Left lung (tissue), 14 donors: ENCODE measurements at places on chromosomes 16 and 17.
A peak's percentile ranks its signal among the peaks of the same experiment; 100 is the strongest.

DNA sequence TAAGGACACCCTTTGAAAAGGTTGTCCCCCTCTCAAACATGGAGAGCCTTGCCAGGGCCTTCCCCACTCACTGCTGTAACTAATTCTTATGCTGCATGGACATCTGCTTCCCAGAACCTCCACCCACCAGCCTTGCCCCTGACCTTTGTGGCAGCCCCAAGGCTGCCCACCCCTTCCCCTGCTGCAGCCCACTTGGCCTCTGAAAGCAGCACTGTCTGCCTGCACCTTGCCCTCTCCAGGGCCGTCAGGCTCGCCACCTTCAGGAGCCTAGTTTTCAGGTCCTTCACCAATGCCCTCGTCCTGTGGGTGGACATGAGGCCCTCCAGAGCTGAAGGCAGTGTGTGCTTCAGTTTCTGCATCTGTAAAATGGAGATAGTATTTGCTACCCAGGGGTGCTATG is 2.7 kb upstream of the CORO1A start:
- no peaks in the 10 kb centered on the region for H3K36me3 ChIP-seq
- peaks cover 39% of the 10 kb centered on the region for H3K4me1 ChIP-seq
- H3K4me3 ChIP-seq = no peak overlapping the region
- no peak for DNase-seq
- H3K27me3 ChIP-seq = no peaks in the 10 kb centered on the region
- no peak overlapping the region for H3K27ac ChIP-seq

DNA sequence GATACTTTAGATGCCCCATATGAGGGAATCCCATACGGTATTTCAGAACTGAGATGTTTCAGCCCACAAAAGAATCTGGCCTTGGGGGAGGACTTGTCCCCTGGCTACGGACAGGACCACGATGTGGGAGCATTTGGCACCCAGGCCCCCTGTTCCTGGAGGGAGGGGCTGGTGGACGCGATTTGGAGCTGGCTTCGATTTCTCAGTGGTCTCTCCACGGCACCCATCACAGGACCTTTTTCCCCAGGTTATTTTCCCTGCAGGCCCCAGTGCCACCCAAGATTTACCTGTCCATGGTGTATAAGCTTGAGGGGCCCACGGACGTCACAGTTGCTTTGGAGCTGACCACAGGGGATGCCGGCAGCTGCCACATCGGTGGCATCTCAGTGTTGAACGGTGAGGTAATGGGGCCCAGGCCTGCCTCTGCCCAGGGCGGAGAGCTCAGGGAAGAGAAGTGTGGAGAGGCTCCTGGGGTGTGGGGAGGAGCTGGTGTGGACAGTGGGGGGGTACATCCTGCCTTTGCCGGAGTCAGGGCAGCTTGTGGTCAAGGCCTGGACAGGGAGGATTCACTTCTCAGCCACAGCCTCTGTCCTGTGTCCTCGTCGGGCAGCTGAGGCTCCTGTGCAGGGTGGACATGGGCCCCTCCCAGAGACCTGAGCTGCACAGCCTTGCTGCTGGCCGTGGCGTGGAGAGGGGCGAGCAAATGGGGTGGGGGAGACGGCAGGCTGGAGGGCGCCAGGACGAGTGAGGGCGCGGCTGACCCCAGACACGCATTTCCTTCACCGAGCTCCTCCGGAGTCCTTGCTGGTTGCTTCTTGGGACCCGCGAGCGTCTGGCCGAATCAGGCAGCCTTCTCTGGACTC is 9.9 kb downstream of the ENGASE start:
- H3K27ac ChIP-seq = no peak overlapping the region
- H3K4me3 ChIP-seq = no peak overlapping the region
- no peak for DNase-seq
- H3K36me3 ChIP-seq = no peaks in the 10 kb centered on the region

DNA sequence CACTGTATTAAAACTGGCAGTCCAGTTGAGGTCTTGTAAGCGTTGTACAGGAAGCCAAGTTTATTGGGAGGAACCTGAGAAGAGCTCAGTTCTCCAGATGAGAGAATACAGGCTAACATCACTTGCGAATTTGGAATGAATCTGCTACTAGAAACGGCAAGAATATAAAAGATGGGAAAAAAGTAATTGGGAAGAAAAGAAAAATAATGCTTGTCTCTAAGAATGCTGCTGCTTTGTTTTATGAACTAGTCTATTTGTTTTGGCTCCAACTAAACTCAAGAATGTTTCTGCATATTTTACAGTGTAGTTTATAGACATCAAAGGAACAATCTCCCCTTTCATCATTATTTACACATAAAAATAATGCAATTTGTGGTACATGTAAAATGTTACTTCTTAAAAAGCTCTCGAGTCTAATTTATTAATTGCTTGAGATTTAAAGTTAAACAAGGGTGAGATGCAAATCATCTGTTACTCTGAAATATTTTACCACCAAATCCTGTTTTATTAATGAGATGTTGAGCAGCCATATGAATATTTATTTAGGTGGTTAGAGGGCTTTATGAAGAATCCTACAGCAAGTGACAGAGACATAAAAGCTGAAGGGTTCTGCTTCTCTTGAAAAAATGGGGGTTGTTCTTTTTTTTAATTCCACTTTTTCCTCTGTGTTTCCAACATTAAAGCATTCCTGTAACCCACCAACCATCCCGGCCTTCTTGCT is 162.1 kb upstream of the AXIN2 start:
- H3K36me3 ChIP-seq = no peaks in the 10 kb centered on the region
- no peak overlapping the region for H3K27ac ChIP-seq
- no peak overlapping the region for H3K4me3 ChIP-seq
- no peaks in the 10 kb centered on the region for H3K27me3 ChIP-seq
- no peaks in the 10 kb centered on the region for H3K4me1 ChIP-seq

DNA sequence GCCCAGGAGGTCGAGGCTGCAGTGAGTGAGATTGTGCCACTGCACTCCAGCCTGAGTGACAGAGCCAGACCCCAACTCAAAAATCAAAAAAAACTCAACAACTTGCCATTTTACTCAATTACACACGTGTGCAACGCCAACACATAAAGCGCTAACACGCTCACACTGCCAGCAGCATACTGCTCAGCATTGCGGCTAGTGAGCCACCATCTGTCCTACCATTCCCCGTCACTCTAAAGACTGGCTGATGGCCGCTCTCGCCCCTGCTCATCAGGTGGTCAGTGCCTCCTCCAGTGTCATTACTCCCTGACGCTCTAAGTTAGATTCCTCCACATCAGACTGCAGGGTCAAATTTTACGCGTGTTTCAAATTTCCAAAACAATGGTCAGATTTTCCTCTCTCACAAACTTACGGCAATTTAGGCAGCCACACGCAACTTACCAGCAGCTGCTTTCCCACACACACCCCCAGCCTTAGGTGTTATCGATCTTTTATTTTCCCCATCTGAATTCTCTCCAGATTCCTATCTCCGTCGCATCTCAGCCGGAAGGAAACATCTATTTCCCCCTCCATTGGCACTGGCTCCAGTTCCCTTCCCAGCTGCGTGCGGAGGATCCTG is 240.8 kb downstream of the C16orf95 start:
- H3K27ac ChIP-seq = no peak overlapping the region
- peaks cover 12% of the 10 kb centered on the region for H3K27me3 ChIP-seq
- no peak overlapping the region for H3K4me3 ChIP-seq

DNA sequence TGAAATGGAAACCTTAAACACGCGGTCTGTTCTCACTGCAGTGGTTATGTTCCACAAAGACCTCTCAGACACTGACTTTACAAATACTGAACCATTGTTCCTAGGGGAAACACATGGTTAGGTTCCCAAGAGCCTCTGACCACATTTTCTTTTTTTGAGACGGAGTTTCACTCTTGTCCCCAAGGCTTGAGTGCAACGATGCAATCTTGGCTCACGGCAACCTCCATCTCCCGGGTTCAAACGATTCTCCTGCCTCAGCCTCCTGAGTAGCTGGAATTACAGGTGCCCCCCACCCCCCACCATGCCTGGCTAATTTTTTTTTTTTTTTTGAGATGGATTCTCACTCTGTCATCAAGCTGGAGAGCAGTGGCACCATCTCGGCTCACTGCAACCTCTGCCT is 179.7 kb downstream of the RBFOX3 start:
- H3K4me1 ChIP-seq = no peaks in the 10 kb centered on the region
- H3K27ac ChIP-seq = no peak overlapping the region
- H3K27me3 ChIP-seq = no peaks in the 10 kb centered on the region
- no peaks in the 10 kb centered on the region for H3K36me3 ChIP-seq

- peak overlapping the region; percentile 33 for H3K27ac ChIP-seq
- no peaks in the 10 kb centered on the region for H3K27me3 ChIP-seq
- H3K36me3 ChIP-seq = peaks cover 4% of the 10 kb centered on the region
- no peak overlapping the region for H3K4me3 ChIP-seq
Measured at GRCh38 chr16:75099738-75100602, 16.6 kb downstream of the LDHD start.

GRCh38 chr17:32520104-32520701 is 33.4 kb downstream of the CDK5R1 start:
- H3K27ac ChIP-seq = peak overlapping the region; percentile 44
- DNase-seq = no peak
- peak overlapping the region; percentile 42 for H3K4me3 ChIP-seq
- no peaks in the 10 kb centered on the region for H3K36me3 ChIP-seq
- H3K27me3 ChIP-seq = peaks cover 36% of the 10 kb centered on the region

GRCh38 chr17:17849147-17849820 is 12.5 kb upstream of the SREBF1 start:
- peak overlapping the region; percentile 83 for H3K27ac ChIP-seq
- no peaks in the 10 kb centered on the region for H3K27me3 ChIP-seq
- no peak for DNase-seq
- no peak overlapping the region for H3K4me3 ChIP-seq
- H3K36me3 ChIP-seq = peaks cover 13% of the 10 kb centered on the region
- peaks cover 46% of the 10 kb centered on the region for H3K4me1 ChIP-seq

GRCh38 chr17:15384142-15384787 is 42.9 kb upstream of the TEKT3 start:
- H3K4me3 ChIP-seq = no peak overlapping the region
- H3K27ac ChIP-seq = peak overlapping the region; percentile 4
- H3K36me3 ChIP-seq = no peaks in the 10 kb centered on the region
- H3K27me3 ChIP-seq = no peaks in the 10 kb centered on the region
- H3K4me1 ChIP-seq = no peaks in the 10 kb centered on the region
- no peak for DNase-seq

DNA sequence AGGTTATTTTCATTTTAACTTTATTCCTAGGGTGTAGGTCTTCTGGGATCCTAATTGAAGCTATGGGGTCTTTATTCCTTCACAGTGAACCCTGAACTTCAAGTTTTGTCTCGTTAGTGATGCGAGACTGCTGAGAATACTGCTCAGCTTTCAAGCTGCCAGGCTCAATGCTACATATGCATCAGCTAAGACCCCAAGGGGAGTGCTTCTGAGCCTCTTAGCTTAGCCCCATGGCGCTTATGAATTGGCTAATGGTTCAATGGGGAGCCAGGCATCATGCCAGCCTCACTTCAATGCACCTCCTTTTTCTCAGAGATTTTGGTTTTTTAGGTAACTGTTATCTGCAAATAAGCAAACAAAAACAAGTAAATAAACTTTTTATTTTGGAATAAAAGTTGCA is 94.1 kb upstream of the SIAH1 start:
- H3K4me3 ChIP-seq = no peak overlapping the region
- H3K36me3 ChIP-seq = no peaks in the 10 kb centered on the region
- H3K4me1 ChIP-seq = no peaks in the 10 kb centered on the region
- H3K27ac ChIP-seq = no peak overlapping the region

DNA sequence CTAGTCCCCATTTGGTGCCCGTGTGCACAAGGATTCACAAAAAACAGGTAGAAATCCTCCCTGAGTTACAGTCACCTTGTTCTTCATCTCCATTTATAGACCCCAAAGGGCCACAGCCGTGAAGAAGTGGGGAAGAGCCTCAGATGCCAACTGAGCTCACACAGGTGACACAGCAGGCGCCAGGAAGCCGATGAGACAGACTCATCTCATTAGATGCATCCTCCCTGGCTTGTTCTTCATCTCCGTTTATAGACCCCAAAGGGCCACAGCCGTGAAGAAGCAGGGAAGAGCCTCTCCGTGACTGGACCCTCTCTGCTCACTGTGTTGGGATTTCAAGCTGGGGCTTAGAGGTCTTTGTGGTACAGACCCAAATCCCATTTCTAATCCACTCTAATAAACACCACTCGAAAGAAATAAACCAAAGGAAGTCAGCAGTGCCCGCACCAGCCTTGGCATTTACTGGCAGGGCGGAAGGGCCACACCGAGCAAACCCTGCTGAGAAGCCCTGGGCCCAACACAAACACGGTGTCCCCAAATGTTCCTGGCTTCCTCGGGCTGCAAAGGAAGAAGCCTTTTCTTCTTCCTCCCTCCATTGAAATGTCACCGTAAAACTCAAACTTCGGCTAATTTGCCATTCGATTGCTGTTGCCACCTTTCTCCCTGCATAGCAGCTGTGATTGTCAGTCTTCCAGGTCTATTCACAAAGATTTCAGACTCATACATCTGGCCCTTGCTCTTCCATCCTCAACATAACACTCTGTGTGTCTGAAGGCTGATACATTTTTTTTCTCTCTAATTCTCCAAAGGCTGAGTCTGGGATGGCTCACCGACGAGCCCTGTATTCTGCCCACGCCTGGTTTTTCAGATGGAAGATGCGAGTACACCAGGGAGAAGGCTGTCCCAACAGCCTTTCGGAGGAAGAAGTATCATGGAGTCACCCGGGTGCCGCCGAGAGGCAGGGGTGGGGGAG is 44.9 kb upstream of the DOC2B start:
- H3K27me3 ChIP-seq = no peaks in the 10 kb centered on the region
- no peak for DNase-seq
- H3K36me3 ChIP-seq = no peaks in the 10 kb centered on the region
- peaks cover 7% of the 10 kb centered on the region for H3K4me1 ChIP-seq
- no peak overlapping the region for H3K27ac ChIP-seq

DNA sequence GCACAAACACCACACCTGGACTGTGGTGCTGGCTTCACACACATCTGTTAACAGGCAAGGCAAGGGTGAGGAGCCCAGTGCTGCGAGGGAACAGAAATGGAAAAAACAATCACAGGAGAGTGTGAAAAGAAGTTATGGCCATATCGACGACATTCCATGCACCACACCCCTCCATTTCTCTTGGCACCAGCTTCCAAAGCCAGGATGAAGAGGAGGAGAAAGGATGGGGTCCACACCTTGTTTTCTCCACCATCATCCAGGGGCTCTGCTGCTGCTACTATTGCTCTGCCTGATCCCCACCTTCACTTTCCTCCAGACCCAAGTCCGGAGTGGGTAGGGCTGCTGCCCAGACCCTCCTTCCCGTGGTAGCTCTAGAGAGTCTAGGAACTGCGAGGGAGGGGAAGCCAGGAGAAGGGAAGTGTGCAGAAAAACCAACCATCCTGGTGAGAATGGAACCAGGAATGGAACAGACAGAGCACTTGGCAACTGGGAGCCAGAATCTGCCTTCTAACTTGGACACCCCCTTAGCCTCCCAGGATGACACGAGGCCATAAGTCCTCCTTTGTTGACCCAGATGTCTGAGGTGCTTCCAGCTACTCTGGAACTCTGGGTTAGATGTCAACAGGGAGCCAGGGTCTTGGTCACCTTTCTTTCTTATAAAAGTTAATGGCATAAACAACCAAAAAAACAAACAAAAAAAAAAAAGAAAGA is 1.2 kb upstream of the PROCA1 start:
- no peak overlapping the region for H3K27ac ChIP-seq
- H3K36me3 ChIP-seq = peaks cover 25% of the 10 kb centered on the region
- peaks cover 11% of the 10 kb centered on the region for H3K4me1 ChIP-seq
- H3K4me3 ChIP-seq = no peak overlapping the region
- H3K27me3 ChIP-seq = no peaks in the 10 kb centered on the region

GRCh38 chr16:76879420-76879819 is 311.6 kb upstream of the MON1B start:
- H3K4me3 ChIP-seq = no peak overlapping the region
- no peak for DNase-seq
- H3K27ac ChIP-seq = no peak overlapping the region
- H3K27me3 ChIP-seq = no peaks in the 10 kb centered on the region
- H3K36me3 ChIP-seq = no peaks in the 10 kb centered on the region
- no peaks in the 10 kb centered on the region for H3K4me1 ChIP-seq
